A673 (cell line): ENCODE measurements at places on chromosomes 3 and 15.
A peak's percentile ranks its signal among the peaks of the same experiment; 100 is the strongest.

DNA sequence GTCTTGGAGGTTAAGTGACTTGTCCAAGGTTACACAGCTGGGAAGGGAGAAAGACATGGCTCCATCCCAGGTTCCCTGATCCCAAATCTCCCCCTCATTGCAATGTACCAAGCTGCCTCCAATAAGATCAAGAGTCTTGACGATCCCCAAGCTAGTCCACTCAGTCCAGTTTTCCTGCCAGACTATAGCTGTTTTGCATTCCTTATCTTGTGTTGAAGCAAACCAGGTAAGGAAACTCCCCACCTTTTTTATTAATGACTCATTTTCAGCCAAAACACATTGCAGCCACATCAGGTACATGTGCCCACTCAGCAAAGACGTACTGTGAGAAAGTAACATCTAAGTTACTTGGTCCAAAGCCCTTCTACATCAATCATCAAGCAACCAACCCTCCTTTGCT lies 41.9 kb downstream of the LIPC start:
- DNase-seq = peak; percentile 55

- DNase-seq = no peak
Observed at GRCh38 chr3:81732642-81733041, 28.8 kb downstream of the GBE1 start.

DNA sequence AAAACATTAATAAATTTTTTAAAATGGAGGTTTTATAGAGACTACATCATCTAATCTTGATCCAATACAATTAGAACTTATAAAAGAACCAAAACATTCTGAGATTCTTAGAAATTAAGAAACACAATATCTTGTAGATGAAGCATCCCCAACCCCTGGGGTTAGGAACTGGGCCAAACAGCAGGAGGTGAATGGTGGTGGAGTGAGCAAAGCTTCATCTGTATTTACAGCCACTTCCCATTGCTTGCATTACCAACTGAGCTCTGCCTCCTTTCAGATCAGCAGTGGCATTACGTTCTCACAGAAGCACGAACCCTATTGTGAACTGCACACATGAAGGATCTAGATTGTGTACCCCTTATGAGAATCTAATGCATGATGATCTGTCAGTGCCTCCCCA lies 36.3 kb downstream of the KNL1 start:
- DNase-seq = peak; percentile 48

GRCh38 chr3:15290736-15291135 lies 41.6 kb downstream of the SH3BP5 start:
- no peak for DNase-seq

DNA sequence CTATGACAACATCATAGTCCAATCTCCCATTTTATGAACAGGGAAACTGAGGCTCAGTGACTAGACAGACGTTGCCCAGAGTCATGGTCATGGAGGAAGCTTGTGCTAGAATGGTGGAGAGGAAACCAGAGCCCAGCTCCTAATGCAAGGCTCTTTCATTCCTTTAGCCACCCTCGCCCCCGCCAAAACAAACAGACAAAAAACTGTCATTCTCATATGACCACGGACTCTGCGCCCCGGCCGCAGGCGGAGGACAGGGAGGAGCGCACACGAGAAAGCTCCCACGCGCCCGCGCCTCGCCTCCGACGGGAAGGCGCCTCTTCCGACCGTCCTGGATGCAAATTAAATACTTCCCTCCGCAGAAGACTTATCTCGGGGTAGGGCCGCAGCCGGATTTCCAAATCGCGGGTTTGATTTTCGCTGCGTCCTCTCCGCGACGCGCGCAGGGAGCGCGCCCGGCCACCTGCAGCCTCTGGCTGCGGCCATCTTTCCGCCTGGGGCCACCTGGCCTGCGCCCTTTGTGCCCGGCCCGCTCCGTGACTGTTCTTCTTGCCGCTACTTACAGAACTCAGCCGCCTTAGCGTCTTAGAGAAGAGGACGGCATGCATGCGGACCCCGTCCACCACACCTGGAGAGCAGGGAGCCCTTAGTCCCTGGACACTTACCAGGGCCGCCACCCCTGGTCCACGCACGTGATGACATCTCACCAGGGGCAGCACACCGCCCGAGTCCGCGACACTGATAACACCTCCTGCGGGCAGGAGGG lies 670 bp upstream of the ATP13A3 start:
- no peak for DNase-seq

GRCh38 chr3:196620161-196620604 lies 19.3 kb upstream of the NRROS start:
- DNase-seq = no peak

DNA sequence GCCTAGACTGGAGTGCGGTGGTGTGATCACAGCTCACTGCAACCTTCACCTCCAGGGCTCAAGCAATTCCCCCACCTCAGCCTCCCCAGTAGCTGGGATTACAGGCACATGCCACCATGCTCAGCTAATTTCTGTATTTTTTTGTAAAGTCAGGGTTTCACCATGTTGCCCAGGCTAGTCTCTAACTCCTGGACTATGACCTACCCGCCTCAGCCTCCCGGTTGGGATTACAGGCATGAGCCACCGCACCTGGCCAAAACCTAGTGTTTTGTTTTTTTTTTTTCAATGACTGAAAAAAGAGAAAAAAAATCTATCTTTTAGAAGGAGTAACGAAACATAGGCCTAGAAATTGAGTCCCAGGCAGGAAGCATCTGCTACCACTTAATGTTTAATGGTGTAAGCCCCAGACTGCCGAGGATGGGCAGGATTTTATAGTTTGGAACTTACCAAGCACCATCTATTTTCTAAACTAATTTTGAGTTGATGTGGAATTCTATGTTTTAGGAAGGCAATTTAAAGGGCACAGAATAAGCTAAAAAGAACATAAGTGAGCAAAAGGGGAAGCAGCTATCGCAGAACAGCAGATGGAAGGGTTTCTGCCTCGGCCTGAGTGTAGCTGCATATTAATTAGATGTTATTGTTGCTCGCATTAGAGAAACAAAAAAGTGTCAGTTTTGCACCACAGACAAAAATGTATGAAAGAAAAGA lies 24.2 kb upstream of the CA12 start:
- no peak for DNase-seq

- no peak for DNase-seq
Observed at GRCh38 chr3:178086144-178086825, 450.0 kb upstream of the KCNMB2 start.

DNA sequence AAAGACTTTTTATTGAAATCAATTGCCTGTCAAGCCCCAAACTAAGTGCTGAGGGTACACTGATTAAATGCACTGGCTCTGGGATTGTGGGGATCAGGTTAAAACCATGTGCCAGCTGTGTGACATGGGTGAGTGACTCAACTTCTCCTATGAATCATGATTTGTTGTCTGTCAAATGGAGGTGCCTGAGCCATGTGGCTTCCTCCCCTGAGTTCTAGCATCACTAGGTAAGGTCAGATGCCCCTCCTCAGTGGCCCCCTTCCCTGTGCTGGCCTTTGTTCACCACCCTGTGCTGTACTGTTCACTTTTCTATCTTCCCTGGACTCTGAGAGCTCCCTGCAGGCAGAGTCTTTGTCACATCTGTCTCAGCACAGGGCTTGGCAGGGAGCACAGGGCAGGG lies 43.6 kb upstream of the ATP2B2 start:
- no peak for DNase-seq

DNA sequence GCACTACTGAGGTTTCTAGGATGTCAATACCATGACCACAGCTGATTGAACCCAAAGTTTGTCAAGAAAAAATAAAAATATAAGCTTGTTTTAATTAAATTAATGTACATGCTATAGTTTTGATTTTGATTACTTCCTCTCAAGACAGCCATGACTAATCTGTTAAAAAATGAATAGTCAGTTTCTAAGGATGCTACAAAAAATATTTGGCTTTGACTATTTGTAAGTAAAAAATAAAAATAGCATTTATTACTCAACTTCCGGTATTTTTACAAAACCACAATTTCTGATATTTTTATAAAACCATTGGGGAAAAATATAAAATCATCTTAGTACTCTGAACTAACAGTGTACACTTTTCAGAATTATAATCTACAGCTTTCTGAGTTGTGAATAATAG lies 12.1 kb upstream of the TEX9 start:
- DNase-seq = no peak

GRCh38 chr3:17040990-17041377 lies 156.2 kb downstream of the PLCL2 start:
- DNase-seq = no peak

- DNase-seq = no peak
Observed at GRCh38 chr3:128367221-128367620, 99.5 kb downstream of the DNAJB8 start.

- DNase-seq = no peak
Observed at GRCh38 chr15:38843736-38844590, 279.3 kb upstream of the RASGRP1 start.

DNA sequence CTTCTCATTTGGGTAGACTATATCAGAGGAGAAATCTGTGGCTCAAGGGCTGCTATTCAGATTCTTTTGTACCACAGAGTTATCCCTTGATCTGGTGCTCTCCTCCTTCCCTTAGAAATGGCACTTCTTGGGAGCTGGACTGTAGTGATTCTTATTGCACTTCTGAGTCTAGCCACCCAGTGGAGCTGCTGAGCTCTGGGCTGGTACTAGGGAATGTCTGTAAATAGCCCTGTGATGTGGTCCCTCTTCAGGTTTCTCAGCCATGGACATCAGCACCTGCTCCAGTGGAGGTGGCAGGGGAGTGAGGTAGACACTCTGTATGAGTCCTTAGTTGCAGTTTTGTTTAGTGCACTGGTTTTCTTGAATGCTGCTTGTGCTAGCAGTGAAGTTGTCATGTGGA lies 1292.6 kb downstream of the SI start:
- peak; percentile 55 for DNase-seq

DNA sequence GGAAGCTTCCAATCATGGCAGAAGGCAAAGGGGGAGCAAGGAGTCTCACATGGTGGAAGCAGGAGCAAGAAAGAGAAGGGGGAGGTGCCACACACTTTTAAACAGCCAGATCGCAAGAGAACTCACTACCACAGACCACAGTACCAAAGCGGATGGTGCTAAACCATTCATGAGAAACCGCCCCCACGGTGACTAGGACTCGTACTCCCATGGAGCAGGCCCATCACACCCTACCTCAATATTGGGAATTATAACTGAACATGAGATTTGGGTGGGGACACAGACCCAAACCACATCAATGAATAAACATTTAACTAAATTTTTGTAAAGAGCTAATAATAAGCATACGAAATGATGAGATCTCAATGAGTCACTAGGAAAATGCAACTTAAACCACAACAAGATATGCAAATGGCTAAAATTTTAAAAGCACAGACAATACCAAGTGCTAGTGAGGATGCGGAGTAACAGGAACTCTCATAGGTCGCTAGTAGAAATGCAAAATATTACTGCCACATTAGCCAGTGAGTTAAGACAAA lies 10.0 kb downstream of the MRPS25 start:
- no peak for DNase-seq

GRCh38 chr15:76533995-76534394 lies 197.4 kb downstream of the ISL2 start:
- no peak for DNase-seq

DNA sequence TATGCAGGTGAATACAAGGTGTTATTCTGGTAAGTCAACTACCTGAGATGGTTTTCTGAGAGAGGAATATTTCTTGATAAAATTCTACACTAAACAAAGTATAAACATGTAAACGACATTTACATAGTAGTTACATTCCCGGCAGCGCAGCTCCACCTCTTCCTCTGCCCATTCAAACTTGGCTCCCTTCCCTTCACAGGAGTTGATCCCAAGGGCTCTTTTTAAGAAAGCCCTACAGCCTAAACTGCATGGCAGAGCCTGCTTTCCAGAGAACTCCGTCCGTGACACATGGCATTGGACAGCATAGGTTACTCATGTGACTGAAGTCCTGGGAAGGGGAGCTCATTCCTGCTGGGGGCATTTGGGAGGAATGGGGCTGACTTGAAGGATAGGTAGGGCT lies 22.0 kb upstream of the LCTL start:
- no peak for DNase-seq

- DNase-seq = no peak
Observed at GRCh38 chr15:42933886-42934667, 13.5 kb upstream of the TTBK2 start.

GRCh38 chr15:75966073-75966472 lies 46.2 kb downstream of the NRG4 start:
- DNase-seq = no peak

- no peak for DNase-seq
Observed at GRCh38 chr3:40961104-40961857, 238.0 kb upstream of the CTNNB1 start.

- no peak for DNase-seq
Observed at GRCh38 chr15:84869510-84869909, 15.0 kb upstream of the SLC28A1 start.

GRCh38 chr3:184688251-184688881 lies 23.5 kb downstream of the MAGEF1 start:
- DNase-seq = no peak

DNA sequence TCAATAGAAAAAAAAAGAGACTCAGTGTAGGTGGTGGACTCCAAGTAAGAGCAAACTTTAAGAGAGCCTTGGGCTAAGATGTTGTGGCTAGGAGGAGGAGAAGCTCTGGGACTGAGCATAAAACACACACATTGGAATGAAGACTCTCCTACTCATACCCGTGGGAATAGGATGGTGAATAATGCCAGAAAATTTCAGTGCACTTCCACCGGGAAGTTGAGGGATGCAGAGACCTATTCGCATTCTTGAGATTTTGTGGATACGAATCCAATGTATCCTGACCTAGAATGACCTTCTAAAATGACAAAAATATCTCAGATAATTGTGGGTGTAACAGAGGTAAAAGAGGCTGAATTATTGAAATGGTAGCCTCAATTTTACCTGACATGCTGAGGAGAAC lies 388.7 kb upstream of the SGO1 start:
- DNase-seq = no peak

DNA sequence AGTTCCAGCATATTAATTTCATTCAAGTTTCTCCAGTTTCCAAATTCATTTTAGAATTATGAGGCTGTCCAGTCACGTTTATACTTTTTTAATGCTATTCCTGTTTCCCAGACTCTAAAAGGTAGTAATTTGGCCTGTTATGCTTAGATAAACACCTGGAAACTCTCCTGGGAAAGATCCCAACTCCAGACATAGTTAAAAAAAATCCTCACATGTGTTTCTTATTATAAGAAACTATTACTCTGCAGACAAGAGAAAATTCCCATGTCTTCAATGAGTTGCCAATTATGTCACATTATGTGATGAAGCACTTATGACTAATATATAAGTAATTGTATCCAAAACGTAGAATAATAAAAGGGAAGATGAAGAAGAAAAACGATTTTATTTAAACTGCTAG lies 137.1 kb upstream of the TMC3 start:
- DNase-seq = no peak

DNA sequence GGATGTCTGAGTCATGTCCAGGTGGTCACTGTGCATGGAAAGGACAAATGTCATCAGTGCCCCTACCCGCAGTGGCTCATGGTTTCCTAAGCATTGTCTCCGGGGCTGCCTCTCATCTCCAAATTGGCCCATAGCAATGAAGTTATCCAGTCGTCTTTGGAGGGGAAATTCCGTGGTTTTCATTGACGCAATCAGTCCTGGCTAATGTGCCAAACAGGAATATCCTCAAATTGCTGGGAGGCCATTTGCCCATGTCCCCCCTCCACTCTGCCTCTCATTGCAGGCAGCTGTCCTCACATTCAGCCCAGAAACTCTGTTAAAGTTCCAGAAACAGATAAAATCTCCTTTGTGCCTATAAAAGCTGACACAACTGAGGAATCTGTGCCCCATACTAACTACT lies 81.6 kb downstream of the MCTP2 start:
- no peak for DNase-seq

- DNase-seq = no peak
Observed at GRCh38 chr3:60935709-60936108, 315.5 kb downstream of the FHIT start.
